NCI-H1092 (cell line): ENCODE measurements at places on chromosomes 11 and 22.

DNA sequence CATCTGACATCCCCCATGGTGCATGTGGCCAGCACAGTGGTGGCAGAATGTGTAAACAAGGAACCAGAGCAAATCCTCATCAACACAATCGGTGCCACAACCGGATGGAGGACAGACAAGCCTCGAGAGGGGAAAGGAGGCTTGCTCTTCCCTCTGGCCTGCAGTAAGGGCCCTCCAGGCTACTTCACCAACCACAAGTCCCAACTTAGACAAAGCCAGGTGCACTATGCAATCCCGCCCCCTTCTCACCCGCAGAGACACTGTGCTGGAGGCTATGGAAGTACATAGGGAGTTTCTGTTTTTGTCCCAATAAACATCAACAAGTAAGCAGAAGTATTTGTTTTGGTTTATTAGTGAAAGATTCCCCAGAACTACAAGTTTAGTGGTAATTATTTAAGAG is 54.3 kb downstream of the SPATA19 start:
- DNase-seq = no peak

DNA sequence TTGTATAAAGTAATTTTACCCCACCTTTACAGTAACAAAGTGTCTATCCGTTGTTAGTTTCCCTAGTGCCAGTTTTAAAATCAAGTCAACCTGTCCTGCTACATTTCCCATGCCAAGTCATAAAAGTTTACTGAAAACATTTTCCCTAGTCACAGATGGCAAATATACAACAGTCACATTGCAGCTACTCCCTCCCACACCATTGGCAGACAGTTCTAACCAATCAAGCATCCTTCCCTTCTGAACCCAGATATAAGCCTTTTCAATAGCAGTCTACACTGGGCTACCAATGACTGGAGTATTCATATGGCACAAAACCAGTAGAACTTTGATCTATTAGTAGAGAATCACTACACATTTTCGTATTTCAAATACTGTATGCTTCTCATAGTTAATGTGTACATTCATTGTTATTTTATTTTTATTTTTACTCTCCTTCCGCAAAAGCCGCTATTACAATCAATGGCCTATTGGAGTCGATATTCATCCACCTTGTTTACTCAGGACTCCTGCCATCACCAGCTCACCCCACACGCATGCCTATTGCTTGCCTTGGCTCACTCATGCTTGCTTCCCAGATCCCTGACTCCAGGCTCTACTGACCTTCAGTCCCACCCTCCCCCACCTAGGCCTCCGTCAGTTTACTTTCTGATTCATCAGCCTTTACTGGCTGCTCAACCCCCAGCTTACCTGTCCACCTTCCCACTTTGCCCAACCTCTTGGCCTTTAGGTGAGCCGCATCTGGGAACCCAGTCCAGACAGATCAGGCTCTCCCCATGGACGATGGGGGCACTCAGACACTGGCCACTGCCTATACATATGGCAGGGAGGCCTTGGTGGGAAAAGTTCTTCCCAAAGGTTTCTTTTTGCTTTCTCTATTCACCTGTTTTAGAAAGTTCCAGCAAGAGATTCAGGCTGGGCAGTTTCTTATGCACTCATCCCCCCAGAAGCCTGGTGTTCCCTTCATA is 408.4 kb downstream of the SOX6 start:
- no peak for DNase-seq

- no peak for DNase-seq
Measured at GRCh38 chr22:33389936-33390335, 331.8 kb upstream of the SYN3 start.

- no peak for DNase-seq
Measured at GRCh38 chr11:115873813-115874212, 369.6 kb upstream of the CADM1 start.

DNA sequence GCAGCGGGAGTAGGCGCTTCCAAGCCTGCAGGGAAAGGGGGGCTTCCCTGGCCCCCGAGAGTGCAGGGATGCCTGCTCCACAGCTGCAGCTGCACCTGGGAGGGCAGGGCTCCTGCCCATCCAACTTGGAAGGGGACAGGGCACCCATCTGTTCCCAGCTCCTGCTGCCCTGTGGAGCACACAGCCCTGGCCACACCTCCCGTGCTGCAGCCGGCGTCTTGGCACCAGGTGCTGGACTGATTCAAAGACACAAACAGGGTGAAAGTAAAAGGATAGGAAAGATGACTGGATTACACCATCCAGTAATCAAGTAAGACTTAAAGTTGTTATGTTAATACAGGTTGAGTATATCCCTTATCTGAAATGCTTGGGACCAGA is 14.8 kb downstream of the NPAT start:
- no peak for DNase-seq

DNA sequence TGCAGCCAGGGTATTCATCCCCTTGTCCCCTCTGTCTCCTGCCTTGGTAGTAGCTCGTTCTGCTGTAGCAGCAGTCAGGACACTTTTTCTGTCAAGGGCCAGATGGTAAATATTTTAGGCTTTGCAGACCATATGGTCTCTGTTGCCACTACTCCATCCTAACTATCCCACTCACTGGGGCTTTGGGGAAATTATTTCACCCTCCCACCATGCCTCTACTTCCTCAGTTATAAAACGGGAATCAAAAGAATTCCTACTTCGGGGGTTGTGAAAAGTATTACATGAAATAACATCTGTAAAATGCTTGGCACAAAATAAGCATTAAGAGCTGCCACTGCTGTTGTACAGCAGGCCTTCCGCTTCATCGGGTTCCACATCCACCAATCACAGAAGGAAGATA is 89.9 kb upstream of the LDLRAD3 start:
- DNase-seq = no peak

- no peak for DNase-seq
Measured at GRCh38 chr22:44272401-44272771, 40.4 kb downstream of the SHISAL1 start.

- DNase-seq = no peak
Measured at GRCh38 chr11:114187173-114187572, 109.0 kb upstream of the NNMT start.

DNA sequence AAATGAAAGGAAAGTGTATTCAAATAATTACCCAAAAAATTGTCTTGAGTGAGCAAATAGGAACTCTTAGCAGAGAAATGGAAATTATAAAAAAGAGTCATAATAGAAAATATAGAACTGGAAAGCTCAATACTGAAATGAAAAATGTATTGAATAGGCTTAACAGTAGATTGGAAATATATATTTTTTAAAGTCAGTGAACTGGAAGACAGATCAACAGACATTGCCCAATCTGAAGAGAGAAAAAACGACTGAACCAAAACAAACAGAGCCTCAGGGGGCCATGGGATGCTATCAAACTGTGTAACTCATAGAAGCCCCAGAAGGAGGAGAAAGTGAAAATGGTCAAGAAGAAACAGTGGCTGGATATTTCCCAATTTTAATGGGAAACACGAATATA is 32.6 kb downstream of the TBX1 start:
- no peak for DNase-seq

GRCh38 chr22:37340331-37341262 is 58.3 kb downstream of the CYTH4 start:
- DNase-seq = no peak

- no peak for DNase-seq
Measured at GRCh38 chr11:111225881-111226280, 19.6 kb upstream of the POU2AF2 start.

DNA sequence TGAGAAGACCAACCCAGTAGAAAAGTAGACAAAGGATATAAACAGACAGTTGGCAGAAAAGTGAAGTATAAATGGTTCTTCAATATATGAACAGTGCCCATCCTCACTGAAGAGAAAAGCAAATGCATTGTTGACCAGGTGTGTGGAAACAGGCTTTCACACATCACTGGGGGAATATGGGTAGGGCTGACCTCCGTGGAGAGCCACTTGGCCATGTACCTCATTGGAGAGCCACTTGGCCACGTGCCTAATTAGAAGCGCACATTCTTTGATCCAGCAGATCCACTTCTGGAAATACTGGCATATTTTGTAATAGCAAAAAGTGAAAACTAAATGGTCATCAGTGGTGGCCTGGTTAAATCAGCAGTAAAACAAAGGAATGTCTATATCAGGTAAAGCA is 43.2 kb downstream of the PPP6R3 start:
- no peak for DNase-seq

- no peak for DNase-seq
Measured at GRCh38 chr11:18772211-18772610, 19.4 kb downstream of the PTPN5 start.

DNA sequence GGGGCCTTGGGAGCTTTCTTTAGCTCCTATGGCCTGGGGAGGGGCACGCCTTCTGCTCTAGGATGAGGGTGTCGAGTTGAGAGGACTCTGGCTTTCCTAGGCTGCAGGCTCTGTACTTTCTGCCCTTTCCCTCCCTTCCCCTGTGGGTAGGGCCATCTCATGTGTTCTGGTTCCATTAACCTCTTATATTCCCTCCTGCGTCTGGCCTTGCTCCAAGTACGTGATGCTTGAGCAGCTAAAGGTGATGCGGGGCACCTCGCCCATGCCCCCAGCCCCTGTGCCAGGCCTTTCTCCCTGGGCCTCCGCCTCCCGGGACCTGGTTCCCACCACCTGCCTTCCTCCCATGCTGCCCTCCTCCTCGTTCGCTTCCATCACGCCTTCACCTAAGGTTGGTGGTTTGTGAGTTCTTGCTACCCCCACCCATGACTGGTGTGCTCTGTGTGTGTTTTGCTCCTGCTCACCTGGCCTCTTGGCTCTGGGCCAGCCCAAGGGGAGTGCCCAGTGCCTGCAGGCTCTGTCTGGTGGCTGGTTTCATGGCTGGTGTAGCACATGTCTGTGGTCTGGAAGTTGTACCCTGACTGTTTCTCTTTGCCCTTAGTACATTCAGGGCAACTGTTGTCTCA is 34.1 kb downstream of the PHLDB1 start:
- peak; percentile 63 for DNase-seq

- no peak for DNase-seq
Measured at GRCh38 chr11:125787827-125788226, at the start of gene PATE3. PATE3 (plus strand) TSS chr11:125788127; CDS start chr11:125788152, 25 bp downstream.

DNA sequence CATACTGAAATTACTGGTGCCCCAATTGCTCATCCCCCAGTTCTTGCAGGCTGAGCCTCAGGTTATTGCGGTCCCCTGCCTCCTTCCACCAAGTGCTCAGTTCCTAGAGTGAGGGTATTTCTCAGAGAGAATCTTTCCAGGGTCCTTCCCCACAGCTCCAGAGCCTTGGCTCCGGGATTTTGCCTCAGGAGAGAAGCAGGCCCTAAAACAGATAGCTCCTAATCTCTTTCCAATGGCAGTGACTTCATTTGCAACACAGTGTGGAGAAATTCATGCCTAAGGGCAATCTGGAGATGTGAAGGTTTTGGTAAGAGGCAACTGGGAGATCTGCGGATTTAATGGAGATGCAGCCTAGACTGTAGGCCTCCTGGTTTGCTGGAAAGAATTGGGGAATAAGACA is 2.9 kb downstream of the NF2 start:
- DNase-seq = no peak

- DNase-seq = no peak
Measured at GRCh38 chr22:42033263-42034181, 34.9 kb downstream of the WBP2NL start.

DNA sequence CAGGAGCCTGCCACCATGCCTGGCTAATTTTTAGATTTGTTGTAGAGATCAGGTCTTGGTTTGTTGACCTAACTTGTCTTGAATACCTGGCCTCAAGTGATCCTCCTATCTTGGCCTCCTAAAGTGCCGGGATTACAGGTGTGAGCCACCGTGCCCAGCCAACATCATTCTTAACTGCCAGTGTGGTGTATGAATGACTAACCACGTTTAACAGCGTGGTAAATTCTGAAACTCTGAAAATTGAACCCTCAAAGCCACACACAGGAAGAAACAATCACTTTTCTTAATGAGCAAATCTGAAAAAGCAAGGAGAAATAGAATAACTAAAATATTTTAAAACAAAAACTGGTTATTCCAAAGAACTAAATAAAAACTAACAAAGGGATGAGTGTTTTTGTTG is 7.4 kb downstream of the TMEM9B start:
- DNase-seq = no peak

DNA sequence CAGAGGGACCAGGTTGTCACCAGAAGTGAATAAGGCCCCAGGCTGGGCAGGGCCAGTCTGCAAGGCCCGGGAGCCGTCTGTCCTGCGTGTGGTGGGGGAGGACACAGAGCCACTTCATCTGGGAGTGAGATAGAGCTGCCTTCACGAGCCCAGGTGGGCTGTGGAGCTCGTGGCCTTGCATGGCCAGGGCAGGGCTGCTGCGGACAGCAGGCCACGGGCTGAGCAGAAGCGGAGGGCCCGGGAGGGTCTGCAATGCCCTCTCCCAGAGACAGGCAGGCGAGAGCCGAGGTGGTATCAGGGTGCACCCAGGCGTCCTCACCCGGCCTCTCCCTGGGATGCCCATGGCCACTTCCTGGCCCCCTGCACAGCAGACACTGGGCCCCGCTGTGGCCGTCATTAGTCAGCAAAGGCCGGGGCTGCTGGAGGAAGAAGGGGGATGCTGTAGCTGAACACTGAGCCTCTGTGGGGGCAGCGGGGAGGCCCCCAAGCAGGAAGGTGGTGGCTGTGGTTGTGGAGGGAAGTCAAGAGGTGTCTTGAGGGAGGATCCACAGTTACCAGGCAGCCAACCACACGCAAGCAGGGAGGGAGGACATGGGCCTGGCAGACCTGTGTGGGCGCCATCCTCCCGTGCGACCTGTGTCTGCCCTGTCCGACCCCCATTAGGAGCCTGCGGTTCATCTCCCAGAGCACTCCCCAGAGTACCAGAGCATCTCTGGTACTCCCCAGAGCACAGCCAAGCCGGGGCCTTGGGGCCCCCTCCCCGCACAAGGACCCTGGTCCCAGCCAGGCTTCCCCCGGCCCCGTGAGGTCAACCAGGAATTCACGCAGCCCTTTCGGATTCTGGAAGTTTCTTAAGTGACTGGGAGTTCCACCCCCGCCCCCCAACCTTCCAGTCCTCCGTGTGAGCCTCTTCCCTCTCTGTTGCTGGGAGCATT is 1109.5 kb downstream of the BRD1 start:
- no peak for DNase-seq

- no peak for DNase-seq
Measured at GRCh38 chr11:65444314-65445051, 21.9 kb downstream of the NEAT1 start.

DNA sequence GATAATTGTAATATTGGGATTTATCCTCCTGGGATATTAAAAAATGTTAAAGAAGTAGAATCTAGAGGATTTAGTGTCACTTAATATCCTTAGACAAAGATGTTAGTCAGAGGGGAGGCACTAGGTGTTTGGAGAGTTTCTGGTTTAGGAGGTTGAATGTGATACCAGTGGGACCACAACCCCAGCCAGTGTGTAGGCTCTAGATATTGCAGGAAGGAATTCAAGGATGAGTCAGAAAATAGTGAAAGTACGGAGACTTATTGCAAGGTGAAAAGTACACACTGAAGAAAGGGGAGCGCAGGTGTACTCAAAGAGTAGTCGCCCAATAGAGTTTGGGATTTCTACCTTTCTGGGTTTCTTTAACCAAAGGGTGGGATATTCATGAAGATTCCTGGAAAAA is 5.7 kb upstream of the TMEM41B start:
- DNase-seq = no peak

GRCh38 chr11:68398995-68399851 is 61.3 kb upstream of the PPP6R3 start:
- no peak for DNase-seq
